ENCODE measurements at places on chromosomes 4 and X.

DNA sequence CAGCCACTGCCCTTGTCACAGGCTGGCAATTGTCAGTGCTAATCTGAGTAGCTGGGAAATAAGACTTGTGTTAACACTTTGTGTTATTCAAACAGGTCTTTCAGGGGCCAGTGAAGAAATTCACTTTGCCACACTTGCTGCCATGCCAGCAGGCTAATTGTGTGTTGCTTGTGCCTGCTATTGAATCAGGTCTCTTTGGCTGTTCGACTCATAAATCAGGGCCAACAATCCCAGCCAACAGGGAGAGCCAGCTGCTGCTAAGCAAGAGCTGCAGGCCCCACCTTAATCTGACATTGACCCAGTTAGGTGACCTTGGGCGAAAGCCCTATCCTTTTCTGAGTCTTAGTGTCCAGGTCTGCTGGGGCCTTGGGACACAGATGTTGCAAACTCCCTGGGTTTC, 28.1 kb upstream of the MAMLD1 start:
- DNase-seq = no peak

- DNase-seq = no peak
Measured at GRCh38 chr4:69531251-69531650, 35.5 kb upstream of the UGT2B4 start.

GRCh38 chr4:186189656-186190055, 1.7 kb upstream of the CYP4V2 start:
- DNase-seq = no peak

DNA sequence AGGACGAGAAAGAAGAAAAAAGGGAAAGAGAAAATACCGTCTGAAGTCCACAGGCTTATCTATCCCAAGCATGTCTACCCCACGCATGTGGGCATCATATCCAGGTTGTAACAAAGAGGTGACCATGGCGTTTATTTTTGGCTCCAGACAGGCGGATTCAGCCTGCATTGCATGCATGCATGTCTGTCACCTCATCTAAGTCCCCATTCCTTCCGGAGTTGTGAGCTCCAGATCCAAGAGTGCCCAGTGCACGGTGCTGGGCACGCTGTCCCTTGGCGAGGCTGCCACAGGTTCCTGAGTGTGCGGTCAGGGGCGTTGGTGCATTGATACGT, 905 bp upstream of the GALNTL6 start:
- DNase-seq = no peak

DNA sequence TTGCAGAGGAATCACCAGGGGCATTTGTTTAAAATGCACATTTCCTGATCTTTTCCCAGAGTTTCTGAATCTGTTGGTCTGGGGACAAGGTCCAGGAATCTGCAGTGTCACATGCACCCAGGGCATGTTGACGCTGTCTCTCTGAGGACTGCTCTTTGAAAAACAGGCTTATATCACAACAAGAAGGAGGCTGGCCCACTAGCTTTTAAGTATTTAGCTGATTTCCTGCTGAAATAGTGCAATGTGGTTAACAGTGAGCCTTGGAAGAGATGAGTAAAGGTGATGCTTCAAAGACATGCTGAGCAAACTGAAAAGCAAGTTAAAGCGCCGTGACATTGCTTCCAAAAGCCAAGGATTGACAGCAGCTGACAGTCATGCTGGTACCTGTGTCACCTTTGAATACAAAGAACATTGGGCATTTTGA, 18.6 kb upstream of the SEPSECS start:
- DNase-seq = no peak

DNA sequence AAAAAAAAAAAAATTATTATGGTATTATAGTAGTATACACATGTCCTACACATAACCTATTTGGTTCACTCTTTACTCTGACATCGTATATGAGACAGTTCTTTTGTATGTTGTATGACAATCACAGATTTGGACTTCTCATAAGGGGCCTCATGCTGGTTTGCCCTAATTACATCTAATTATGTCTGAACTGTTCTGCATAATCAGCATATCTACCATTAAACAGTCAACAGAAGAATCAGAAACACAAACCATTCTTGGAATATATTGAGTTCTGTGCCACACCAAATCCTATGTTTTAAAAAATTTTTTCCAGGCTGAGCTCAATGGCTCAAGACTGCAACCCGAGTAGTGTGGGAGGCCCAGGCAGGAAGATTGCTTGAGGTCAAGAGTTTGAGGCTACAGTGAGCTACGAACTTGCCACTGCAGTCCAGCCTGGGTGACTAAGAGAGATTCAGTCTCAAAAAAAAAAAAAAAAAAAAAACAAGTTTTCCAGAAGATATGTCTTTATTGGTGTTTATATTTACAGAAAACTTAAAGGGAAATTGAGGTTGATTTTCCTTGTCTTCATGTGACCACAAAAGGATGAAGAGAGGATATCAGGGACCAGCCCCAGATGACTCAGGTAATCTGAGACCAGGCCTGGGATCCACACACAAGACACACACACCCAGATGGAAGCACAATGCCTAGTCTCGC, 22.2 kb downstream of the TRIM61 start:
- DNase-seq = no peak

DNA sequence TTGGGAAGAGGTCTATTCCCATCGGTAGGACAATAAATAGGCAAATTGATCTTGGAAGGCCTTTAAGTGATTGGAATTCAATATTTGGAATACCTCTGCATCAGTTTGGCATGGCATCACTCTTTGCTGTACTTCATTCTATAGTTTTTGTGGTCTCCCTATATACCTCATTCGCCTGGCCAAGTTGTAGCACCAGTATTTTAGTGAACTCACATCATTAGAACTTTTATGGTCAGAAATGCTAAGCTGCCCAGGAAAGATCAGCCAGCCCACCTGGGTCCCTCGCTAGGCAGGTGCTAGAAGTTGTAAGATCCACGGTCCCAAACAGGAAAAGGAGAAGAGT, 40.3 kb downstream of the ZCCHC13 start:
- DNase-seq = no peak

DNA sequence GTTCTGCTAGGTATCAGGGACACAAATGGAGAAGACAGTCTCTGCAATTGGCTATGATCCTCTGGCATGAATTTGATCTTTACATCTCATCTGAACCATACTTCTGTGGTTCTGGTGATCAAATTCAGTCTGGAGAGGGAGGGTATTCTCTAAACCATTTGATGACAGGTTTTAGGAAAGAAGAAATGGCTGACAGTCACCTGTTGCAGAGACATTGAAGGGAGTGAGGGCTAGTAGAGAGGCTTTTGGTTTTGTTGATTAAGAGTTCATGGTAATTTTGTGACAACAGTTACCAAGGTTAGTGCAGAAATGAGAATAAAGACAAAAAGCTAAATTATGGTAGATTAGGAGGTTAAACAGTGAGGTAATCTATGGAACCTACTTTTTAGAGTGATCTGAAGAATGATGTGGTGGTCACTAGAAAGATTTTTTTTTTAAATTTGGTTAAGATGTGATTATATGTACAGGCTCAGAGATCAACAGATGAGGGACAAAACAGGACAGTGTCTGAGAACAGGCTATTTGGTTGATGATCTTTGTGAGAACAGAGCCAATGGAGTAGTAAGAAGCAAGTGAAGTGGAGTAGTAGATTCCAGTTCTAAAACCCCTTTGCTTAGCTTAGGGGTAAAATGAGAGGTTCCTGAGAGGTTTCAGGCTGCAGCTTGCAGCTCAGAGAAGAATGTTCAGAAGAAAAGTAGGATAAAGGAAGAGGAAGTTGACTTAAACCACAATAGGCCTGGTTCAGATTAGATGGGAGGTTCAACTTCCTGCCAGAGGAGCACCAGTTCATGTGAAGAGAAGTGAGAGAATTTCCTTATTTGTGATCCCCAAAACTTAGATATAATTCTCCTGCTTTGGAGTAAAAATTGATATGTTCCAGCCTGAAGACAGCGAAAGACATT, 34.7 kb downstream of the VSIG4 start:
- no peak for DNase-seq

GRCh38 chrX:150569155-150569477, 695 bp downstream of the MTM1 start:
- DNase-seq = no peak

GRCh38 chr4:149584722-149585121, 230.9 kb downstream of the IQCM start:
- DNase-seq = no peak

DNA sequence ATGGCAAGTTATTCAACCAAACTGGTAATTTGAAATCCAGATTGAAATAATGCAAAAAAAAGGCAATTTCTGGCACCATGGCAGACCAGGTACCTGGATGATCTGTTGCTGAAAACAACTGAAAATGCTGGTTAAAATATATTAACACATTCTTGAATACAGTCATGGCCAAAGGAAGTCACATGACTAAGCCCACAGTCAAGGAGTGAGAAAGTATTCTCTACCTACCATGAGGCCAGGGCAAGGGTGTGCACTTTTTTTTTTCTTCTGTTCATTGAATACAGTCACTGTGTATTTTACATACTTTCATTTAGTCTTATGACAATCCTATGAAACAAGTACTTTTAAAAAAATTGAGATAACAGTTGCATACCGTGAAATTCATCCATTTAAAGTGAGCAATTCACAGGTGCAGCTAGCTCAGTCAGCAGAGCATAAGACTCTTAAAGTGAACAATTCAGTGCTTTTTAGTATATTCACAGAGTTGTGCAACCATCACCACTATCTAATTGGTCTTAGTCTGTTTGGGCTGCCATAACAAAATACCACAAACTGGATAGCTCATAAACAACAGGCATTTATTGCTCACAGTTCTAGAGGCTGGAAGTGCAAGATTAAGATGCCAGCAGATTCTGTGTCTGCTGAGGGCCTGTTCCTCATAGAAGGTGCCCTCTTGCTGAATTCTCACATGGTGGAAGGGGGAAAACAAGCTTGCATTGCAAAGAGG, 4.8 kb upstream of the MPP1 start:
- no peak for DNase-seq

GRCh38 chr4:26235500-26235899, 85.3 kb upstream of the RBPJ start:
- no peak for DNase-seq

DNA sequence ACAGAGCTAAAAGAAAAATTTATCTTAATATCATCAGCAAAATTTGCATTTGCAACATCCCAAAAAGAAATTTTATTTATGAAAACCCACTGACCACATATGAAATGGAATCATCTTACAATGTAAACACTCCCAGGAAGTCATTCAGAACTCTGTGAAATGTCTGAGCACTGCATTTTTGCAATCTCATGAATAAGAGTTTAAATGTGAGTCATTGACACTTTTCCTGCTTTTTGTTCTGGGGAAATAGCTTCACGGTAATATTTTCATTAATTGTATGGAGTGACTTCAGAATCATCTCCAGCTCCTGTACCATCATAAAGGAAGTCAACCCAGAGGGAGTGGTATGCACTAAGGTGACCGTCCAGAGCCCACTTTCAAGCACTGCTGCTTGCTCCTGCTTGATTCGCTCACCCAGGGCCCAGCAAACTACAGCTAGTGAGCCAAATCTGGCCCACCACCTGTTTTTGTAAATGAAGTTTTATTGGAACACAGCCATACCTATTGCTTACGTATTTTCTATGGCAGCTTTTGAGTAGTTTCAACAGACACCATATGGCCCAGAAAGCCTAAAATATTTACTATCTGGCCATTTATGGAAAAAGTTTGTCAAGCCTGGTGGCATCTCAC, 17.2 kb downstream of the EDNRA start:
- DNase-seq = no peak

DNA sequence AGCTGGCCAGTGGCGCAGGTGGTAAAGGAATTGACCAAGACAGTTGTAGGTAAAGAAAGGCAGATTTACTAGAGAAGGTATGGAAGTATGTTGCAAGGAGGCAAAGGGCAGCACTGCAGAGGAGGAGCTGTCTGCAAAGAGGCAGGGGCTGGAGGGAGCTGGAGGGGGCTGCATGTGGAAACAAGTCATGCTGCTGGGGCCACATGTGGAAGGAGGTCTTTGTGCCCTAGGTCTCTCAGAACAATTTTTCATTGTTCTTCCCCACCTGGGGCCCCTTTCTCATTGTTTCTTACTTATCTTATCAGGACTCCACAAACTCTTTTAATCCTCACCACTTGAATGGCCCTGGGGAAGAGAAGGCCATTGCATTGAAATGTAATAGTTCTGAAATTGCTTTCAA, 144.8 kb upstream of the PLAC1 start:
- no peak for DNase-seq

DNA sequence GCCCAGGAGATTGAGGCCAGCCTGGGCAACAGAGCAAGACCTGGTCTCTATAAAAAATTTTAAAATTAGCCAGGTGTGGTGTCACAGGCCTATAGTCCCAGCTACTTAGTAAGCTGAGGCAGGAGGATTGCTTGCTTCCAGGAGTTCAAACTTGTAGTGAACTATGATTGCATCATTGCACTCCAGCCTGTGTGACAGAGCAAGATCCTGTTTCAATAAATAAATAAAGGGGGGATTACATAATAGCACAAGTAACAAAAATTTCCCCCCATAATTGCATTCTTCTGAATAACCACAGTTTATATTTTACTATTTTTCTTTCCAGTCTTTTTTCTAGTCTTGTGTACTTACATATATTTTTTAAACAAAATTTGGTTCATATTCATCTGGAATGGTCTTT, 135.6 kb downstream of the CHIC2 start:
- DNase-seq = no peak

- DNase-seq = no peak
Measured at GRCh38 chrX:40099055-40099958, 1.5 kb upstream of the BCOR start.

GRCh38 chr4:76757418-76757939, 140.5 kb downstream of the SOWAHB start:
- no peak for DNase-seq

- DNase-seq = no peak
Measured at GRCh38 chr4:183335369-183335940, 13.2 kb upstream of the CLDN24 start.

GRCh38 chr4:170079981-170080380, 9.8 kb downstream of the AADAT start:
- no peak for DNase-seq

DNA sequence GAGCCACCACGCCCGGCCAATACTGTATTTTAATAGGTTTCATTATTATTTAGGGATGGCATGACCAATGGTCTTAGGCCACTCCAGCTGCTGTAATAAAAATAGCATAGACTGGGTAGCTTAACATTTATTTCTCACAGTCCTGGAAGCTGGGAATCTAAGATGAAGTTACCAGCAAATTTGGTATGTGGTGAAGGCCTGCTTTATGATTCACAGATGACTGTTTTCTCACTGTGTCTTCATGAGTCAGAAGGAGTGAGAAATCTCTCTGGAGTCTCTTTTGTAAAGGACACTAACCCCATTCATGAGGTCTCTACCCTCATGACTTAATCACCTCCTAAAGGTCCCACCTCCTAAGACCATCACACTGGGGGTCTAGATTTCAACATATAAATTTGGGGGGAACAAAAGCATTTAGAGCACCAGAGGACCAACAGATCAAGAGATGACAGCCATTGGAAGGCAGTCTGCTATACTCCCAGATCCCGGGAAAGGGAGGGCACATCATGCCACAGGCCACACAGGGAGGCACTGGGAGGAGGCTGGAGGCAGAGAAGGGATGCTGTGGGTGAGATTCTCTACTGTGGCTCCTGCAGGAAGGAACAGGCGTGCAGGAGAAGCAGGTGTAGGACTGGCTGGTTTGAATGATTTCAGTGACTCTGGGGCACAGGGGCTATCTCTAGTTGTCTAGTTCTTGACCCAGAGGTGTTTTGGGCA, 335.8 kb upstream of the SFRP2 start:
- no peak for DNase-seq

GRCh38 chr4:7007944-7008343, 35.2 kb upstream of the TADA2B start:
- no peak for DNase-seq

Data from stimulated activated CD8-positive, alpha-beta memory T cell treated with anti-CD3 and anti-CD28 coated beads, Interleukin-4, amount 100 ng/mL, for 4 hours (primary cell).